T-cell (primary cell): ENCODE measurements at places on chromosomes 2 and 18. TPM values are rescaled to one million over a fixed set of nuclear protein-coding genes. Genes with fewer than 3 reads are reported as not detected.

Gene CNGA3
- total RNA-seq: not detected

Gene NT5C1B
- total RNA-seq: not detected

Gene MOB4
- total RNA-seq: 17.7 TPM

Gene KIF1A
- not detected for total RNA-seq

DNA sequence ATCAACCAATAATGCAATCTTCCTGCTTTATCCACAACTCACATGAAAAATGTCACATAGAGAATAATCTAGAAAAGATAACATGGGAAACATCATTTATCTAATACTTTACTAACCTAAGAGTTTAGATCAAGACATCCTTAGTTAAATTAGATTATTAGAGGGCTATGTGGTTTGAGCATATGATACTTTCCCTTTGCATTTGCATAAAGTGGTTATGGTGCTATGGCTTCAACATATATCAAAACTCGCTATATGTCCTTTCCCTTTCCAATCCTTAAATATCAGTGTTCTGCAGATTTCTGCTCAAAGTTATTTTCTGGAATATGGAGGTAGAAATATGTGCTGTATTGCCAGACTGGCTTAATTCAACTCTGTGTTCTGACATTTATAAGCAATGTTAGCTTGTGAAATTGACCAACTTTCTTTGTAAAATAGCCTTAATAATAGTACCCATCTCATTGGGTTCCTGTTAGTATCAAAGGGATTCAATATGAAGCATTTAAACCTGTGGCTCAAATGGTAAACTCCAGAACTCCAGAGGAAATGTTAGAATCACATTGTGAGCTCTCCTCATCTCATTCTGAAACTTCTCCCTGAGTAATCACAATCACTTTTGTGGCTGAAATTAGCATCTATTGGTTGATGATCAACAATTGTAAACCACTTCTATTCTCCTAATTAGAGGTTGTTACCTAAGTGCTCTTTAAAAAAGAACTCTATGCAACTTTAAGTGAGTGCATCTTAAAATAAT is 1089.9 kb upstream of the SLC39A10 start:
- no peak for DNase-seq

- no peak for DNase-seq
Measured at GRCh38 chr2:110858993-110859701, 126.8 kb downstream of the ACOXL start.

GRCh38 chr2:20439503-20439902 is 7.4 kb upstream of the RHOB start:
- no peak for DNase-seq

GRCh38 chr2:237931205-237931721 is 35.6 kb upstream of the UBE2F start:
- no peak for DNase-seq
